ENCODE measurements at places on chromosomes 7 and 10.

DNA sequence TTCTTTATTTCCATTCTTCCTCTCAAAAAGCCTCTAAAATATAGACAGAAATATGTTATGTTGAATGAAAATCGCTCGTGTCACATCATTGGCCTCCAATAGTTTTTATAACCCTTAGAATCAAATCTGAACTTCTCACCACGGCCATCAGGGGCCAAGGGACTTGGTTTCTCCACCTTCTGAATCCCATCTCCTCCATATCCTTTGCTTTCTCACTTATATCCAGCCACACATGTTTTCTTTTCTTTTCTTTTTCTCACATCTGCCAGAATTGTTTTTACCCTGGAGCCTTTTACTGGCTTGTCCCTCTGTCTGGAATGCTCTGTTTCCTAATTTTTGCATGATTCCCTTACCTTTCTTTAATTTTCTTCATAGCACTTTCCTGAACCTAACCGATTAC is 95.6 kb downstream of the CD36 start:
- no peak for DNase-seq

- no peak for DNase-seq
Observed at GRCh38 chr10:7425691-7426090, 14.9 kb upstream of the SFMBT2 start.

DNA sequence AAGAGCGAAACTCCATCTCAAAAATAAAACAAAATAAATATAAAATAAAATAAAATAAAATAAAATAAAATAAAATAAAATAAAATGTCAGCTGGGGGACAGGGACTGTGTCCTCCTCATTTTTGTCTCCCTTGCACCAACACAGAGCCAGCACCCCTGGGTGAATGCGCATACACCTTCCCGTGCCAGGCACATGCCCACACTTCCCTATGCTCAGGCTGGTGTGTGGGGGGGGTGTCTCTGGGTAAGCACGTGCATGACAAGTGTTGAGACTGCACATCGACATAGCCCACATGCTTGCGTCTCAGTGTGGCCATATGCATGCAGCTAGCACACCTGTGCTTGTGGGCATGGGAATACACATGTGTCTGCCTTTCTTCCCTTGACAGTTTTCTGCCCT is 24.7 kb upstream of the TLX1 start:
- DNase-seq: no peak

DNA sequence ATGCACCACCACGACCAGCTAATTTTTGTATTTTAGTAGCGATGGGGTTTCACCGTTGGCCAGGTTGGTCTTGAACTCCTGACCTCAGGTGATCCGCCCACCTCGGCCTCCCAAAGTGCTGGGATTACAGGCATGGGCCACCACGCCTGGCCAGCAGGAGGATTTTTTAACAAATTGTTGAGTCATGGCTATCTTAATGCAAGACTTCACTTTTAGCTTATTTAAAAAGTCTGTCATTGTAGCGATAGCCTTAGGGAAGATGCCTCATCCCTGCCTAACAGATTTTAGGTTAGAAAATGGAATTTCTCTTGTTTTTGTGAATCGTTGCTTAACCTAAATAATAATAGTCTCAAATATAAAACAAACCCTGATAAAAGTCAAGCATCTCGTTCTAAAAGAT is 35.5 kb downstream of the PPP2R2D start:
- no peak for DNase-seq

DNA sequence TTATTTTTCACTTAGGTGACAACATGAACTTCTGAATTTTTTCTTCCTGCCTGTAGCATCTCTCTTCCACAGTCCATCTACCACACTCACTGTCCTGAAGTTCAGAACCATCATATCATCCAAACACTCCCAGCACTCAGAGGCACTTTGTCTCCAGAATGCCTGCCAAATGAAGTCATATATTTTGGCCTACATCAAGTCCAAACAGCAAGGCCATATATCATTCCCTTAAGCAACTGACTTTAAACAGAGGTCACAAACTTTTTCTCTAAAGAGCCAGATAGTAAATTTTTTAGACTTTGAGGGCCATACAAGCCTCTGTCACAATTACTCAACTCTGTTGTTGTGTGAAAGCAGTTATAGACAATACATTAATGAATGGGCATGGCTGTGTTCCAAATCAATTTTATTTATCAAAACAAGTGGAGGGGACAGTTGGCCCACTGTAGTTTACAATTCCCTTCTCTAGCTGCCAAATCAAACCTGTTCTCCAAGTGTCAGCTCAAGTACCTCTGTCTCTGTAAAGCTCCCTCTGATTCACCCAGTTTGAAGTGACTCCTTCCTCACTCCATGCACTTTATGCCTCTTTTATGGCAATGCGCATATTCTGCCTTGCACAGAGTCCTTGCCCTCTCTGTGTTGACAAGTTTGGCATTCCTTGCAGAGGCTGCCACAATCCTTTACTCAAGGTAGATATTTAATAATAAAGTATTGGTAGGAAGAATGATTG is 305.7 kb downstream of the FZD1 start:
- no peak for DNase-seq

- no peak for DNase-seq
Observed at GRCh38 chr7:22728401-22729029, 1.5 kb downstream of the IL6 start.

GRCh38 chr7:44849885-44850544 is 2.1 kb upstream of the H2AZ2 start:
- peak; percentile 27 for DNase-seq

GRCh38 chr10:125982260-125982948 is 86.0 kb downstream of the FANK1 start:
- DNase-seq: no peak

GRCh38 chr10:44390585-44391072 is 5.7 kb upstream of the CXCL12 start:
- no peak for DNase-seq

DNA sequence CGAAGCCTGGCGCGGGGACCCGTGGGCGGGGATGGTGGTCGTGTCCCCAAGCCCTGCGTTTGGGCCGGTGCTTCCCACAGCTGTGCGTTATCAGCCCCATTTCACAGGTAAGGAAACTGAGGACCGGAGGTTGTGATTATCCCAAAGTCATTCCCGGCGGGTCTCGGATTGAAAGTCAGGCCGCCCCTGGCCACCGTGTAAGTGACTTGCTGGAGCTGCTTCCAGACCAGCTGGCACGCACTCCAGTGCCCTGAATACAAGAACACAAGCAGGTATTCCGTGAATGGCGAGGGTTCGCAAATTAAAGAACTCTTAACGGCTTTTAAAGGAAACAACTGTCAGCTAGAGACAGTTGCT is 675 bp upstream of the ATE1 start:
- DNase-seq: peak; percentile 8

DNA sequence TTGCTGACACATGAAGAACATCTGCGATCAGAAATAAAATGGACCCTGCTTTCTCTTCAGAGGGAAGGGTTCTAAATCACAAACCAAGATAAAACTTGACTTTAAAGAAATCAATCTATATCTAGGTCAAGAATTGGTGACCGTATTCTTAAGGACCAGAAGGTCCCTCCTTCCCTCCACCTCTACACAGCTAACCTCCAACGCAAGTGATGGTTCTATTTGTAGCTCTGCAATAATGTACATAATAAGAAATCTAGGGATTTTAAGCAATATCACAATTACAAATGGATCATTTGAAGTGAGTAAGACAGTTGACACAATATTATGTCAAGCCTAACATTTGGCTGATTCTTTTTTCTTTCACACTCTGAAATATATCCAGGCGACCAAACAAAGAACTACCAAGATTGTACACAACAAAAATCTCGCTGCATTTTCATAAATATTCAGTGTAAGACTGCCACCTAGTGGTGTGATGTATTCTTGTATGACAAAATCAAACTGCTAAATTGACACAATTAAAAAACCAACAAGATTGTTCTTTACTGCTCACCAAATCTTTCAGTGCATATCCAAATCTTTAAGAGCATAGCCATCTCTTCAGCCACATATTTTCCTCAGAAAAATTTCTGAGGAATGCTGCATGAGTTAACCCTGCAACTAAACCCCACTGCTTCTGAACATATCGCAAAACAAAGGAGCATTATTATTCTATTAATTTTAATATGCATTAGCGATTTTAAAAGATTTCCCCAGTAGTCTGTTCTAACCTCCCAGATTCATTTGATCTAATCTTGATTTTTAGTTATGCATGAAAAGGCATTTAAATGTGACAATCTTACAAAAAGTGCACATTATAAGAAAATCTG is 44.5 kb downstream of the ICA1 start:
- no peak for DNase-seq

GRCh38 chr7:70312336-70312735 is 714.1 kb downstream of the AUTS2 start:
- no peak for DNase-seq

DNA sequence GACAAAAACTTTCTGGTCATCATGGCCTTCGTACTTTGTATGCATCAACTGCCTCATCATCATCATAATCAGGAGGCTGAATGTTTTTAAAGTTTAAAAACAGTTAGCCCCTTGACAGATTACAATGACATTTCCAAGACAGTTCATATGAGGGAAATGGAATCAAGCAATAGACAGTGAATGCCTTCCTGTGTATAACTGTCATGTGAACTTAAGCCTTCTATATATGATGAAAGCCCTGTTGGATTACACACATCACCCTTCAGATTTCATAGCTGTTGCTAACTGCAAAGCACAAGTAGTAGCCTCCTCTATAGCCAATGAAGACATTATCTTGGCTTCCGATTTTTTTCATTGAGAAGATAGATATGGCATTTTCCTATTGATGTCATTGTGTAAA is 154.0 kb downstream of the PLXDC2 start:
- no peak for DNase-seq

Data from T-helper 2 cell treated with Interferon-gamma antibody and Interleukin-4, amounts not matched to agents 5 μg/mL and 100 μg/mL, for 36 hours (primary cell).